ENCODE measurements at places on chromosomes 12 and 14.
A peak's percentile ranks its signal among the peaks of the same experiment; 100 is the strongest.

GRCh38 chr12:7806863-7807487 is 17.8 kb downstream of the NANOG start:
- peak; percentile 78 for DNase-seq

DNA sequence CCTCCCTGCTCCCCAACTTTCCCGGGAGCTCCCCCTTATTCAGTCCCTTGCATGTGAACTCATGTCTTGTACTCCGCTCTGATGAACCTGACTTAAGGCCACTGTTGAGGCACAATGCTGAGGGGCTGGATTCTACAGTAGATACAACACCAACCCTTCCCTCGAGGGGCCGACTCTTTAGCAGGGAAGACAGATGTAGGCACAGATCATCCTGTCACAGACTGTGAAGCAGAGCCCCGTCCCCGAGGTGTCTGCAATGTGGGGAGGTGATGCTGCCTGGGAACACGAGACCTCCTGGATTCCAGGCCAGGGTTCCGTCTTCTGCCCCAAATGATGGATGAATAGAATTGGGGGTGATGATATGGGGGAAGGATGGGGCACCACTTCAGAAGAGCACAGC is 175.1 kb downstream of the CHST11 start:
- DNase-seq, result no peak

DNA sequence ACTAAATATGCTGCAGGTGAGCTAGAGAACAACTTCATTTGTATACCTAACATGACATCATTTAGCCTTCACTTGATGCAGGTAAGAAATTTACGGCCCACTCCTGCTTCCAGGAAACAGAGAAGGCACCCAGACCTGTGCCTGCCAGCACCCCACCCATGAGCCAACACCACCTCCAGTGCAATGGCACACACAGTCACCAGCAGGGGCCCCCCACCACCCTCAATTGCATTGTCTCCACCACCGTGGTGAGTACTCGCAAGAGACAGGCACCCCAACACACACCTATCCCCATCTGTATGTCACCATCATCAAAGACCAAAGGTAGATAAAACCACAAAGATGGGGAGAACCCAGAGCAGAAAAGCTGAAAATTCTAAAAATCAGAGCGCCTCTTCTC is 107.6 kb downstream of the KLHL28 start:
- no peak for DNase-seq

GRCh38 chr12:94235848-94236247 is 87.5 kb downstream of the PLXNC1 start:
- DNase-seq, result no peak

DNA sequence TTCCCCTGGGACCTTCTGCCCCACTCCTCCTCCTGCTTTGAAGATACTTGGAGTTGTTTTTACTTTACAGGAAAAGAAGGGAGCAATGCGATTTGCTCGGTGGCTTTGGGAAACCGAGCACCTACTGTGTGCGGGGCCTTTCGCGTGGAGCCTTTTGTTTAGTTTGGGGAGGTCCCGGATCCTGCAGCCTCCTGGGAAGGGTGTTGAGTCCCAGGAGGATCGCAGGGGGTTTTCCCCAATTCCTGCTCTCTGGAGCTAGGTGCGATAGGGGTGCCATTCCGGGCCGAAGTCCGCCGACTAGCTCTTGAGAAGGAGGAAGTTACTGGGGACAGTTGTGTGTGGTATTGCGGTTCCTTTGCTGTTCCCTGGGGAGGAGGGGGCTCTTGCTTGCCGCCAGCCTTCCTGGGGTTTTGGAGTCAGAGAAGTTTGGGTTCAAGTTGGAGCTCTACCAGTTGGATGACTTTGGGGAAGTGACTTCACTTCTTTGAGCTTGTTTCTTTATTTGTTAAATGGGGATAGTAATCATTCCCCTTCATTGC is 1.1 kb downstream of the BRI3BP start:
- DNase-seq, result no peak

All from neural crest cell (in vitro differentiated cells).